ENCODE measurements at places on chromosomes 7 and 10. TPM values are rescaled to one million over a fixed set of nuclear protein-coding genes. Genes with fewer than 3 reads are reported as not detected.

NEBL gene
- total RNA-seq, result 4.6 TPM

PALD1 gene
- 3.5 TPM for total RNA-seq

INTS15 gene
- total RNA-seq, result 23.1 TPM

NUPR2 gene
- 0.65 TPM for total RNA-seq

ZNF138 gene
- 6.6 TPM for total RNA-seq

CYP17A1 gene
- total RNA-seq, result not detected
